Tibial nerve (tissue), 4 donors: ENCODE measurements at places on chromosomes 4 and X. TPM values are rescaled to one million over a fixed set of nuclear protein-coding genes. Genes with fewer than 3 reads are reported as not detected.

DNA sequence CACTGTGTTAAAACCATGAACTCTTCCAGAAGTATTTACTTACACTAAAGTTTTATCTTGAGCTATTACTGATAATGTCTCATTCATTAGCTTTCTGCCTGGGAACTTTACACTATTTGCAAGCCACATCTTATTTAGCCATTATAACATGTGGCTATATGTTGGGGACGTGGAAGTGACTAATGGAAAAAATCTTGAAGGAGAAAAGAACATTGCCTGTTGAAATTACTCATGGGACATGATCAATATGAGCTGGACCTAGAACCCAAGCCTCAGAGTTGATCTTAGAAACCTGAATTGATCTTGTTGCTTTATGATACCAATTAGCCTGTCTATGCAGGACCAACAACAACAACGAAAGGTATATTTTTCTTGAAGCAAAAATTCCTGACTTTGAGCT, 22.5 kb upstream of the ARHGAP6 start:
- no peaks in the 10 kb centered on the region for H3K4me1 ChIP-seq
- H3K36me3 ChIP-seq, result no peaks in the 10 kb centered on the region
- no peak for DNase-seq
- no peaks in the 10 kb centered on the region for H3K27me3 ChIP-seq
- no peak overlapping the region for H3K4me3 ChIP-seq

GRCh38 chrX:46715530-46715929, 43.4 kb downstream of the SLC9A7 start:
- H3K27me3 ChIP-seq, result no peaks in the 10 kb centered on the region
- no peak overlapping the region for H3K27ac ChIP-seq
- H3K4me1 ChIP-seq, result no peaks in the 10 kb centered on the region
- no peak for DNase-seq

- H3K4me3 ChIP-seq, result no peak overlapping the region
- H3K36me3 ChIP-seq, result no peaks in the 10 kb centered on the region
- no peak overlapping the region for H3K27ac ChIP-seq
- no peak for DNase-seq
- H3K27me3 ChIP-seq, result no peaks in the 10 kb centered on the region
These were observed 127.9 kb downstream of the SHROOM3 start for GRCh38 chr4:76562836-76563453.

DNA sequence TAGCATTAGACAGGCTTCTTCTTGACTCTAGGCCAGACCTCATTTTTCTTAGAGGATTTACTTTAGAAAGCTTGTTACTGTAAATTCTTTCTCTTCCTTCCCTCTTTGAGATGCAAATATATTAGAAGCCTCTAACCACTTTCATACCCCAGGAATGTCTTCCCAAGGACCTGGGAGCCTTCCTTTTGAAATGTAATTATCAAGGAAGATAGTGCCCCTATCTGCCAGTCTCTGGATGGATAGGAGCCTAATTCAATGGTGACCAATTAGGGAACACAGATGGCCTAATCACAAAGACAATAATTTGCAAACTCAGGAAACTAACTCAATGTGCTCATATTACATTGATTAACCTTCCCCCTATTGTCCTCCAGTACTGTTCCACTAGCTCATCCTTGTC, 145.6 kb upstream of the DCAF8L1 start:
- no peak overlapping the region for H3K4me3 ChIP-seq
- peaks cover 3% of the 10 kb centered on the region for H3K27me3 ChIP-seq
- no peaks in the 10 kb centered on the region for H3K36me3 ChIP-seq
- DNase-seq, result no peak
- no peaks in the 10 kb centered on the region for H3K4me1 ChIP-seq
- H3K27ac ChIP-seq, result no peak overlapping the region

DNA sequence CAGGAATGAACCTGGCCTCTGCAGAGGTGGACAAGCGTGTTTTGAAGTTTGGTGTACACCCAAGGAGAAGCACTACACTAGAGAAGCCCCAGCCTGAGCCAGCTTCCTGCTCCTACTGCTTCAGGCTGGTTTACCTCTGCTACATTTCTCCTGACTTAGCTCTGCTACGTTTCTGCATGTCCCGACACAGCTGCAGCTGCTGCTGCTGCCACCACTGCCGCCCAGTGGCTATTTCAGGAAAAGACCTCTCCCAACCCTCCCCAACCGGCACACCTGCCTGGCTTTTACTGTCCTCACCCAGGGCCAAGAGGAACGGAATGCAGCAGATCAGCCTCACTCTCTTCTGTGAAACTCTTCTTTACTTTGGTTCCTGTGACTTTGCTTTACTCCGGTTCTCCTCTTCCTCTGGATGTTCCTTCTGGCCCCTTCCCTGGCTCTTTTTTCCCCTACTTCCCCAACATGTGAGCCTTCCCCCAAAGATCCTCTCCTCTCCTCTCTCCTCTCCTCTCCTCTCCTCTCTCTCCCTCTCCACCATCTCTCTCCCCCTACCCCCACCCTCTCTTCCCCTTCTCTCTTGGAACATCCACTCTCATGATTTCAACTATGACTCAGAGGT, 3.1 kb upstream of the P2RY4 start:
- no peaks in the 10 kb centered on the region for H3K36me3 ChIP-seq
- no peak overlapping the region for H3K4me3 ChIP-seq
- no peak overlapping the region for H3K27ac ChIP-seq
- no peaks in the 10 kb centered on the region for H3K4me1 ChIP-seq
- no peak for DNase-seq
- no peaks in the 10 kb centered on the region for H3K27me3 ChIP-seq

- no peaks in the 10 kb centered on the region for H3K36me3 ChIP-seq
- no peak overlapping the region for H3K4me3 ChIP-seq
- no peaks in the 10 kb centered on the region for H3K27me3 ChIP-seq
- no peaks in the 10 kb centered on the region for H3K4me1 ChIP-seq
- H3K27ac ChIP-seq, result no peak overlapping the region
These were observed 9.5 kb upstream of the ANKRD50 start for GRCh38 chr4:124722071-124722470.

DNA sequence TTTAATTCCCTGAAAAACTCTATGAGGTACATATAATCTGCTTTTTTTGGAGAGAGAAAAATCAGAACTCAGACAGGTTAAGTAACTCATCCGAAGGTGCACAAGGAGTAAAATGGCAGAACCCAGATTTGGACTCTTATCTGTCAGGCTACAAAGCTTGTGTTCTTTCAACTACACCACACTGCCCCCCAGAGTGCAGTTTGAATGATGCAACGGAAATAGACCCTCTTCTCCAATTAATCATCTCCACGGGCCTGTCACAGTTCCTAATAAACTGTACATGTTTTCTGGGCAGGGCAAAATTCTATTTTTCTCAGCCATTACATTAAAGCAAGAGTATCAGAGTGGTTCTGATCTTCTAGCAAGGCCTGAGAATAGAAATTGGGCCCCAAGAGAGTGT, 35.3 kb upstream of the DCX start:
- H3K4me1 ChIP-seq, result no peaks in the 10 kb centered on the region
- DNase-seq, result no peak
- H3K36me3 ChIP-seq, result no peaks in the 10 kb centered on the region
- no peak overlapping the region for H3K4me3 ChIP-seq
- H3K27me3 ChIP-seq, result peaks cover 8% of the 10 kb centered on the region

DNA sequence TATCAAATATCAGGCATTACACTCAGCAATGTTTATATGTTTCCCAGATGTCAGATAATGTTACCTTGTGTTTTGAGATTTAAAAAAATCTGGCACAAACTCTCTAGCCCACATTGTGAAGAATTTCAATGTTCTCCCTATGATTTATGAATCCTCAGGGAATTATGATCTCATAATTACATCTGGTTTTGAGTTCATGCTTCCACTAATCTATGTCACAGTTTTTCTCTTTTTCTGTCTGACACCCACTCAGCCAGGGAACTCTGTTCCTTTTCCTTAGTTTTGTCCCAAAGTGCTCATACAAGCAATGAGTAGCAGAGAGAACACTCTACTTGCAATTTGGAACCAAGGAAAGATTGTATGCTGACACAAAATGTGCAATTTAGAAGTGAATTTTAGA, 212.1 kb upstream of the POF1B start:
- DNase-seq, result no peak
- no peaks in the 10 kb centered on the region for H3K36me3 ChIP-seq
- no peaks in the 10 kb centered on the region for H3K27me3 ChIP-seq

GRCh38 chrX:12580548-12580947, 210.7 kb upstream of the PRPS2 start:
- H3K27me3 ChIP-seq, result no peaks in the 10 kb centered on the region
- no peak for DNase-seq
- H3K4me1 ChIP-seq, result no peaks in the 10 kb centered on the region
- H3K4me3 ChIP-seq, result no peak overlapping the region

DNA sequence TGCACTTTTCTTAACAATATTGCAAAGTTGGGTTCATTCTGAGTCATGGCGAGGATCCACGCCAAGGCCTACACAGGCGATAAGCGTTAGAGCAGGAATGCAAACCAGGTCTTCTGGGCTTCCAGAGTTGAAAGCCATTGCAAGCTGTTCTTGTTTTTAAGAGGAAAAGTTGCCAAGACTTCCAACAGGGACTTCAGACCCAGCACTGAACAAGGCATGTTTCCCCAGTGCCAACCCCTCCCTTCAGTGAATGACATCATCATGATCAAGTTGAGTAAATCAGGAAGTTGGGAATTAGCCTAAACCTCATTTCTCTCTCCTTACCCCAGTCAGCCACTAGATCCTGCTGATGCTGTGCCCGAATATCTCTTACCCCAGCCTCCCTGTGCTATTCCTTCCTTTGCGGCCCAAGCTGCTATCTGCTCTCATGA, 355.1 kb downstream of the HS3ST1 start:
- no peaks in the 10 kb centered on the region for H3K27me3 ChIP-seq
- DNase-seq, result peak; percentile 47
- no peaks in the 10 kb centered on the region for H3K4me1 ChIP-seq
- no peaks in the 10 kb centered on the region for H3K36me3 ChIP-seq

DNA sequence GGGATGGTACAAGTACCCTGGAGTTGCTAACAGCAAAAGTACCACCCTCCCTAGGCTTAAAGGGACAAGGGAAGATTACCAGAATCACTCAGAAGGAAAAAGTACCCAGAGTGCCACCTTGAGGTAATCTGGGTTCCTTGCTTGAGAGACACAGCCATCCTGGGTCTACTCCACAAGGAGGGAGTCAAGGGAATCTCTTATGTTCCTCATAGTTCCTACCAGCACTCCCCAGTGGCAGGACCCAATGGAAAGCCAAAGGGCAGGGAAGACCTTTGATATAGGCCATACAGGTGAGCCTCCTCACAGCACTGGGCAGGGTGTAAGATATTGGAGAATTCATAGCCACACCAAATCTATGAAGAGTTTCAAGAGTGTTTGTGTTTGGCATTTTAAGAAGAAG, 5.7 kb downstream of the IL2 start:
- H3K4me3 ChIP-seq, result no peak overlapping the region
- H3K36me3 ChIP-seq, result no peaks in the 10 kb centered on the region
- no peak overlapping the region for H3K27ac ChIP-seq
- no peaks in the 10 kb centered on the region for H3K4me1 ChIP-seq
- H3K27me3 ChIP-seq, result no peaks in the 10 kb centered on the region
- DNase-seq, result no peak

- DNase-seq, result no peak
- H3K4me1 ChIP-seq, result no peaks in the 10 kb centered on the region
- no peak overlapping the region for H3K27ac ChIP-seq
- no peak overlapping the region for H3K4me3 ChIP-seq
- no peaks in the 10 kb centered on the region for H3K27me3 ChIP-seq
These were observed 119.9 kb upstream of the POF1B start for GRCh38 chrX:85499400-85499799.

DNA sequence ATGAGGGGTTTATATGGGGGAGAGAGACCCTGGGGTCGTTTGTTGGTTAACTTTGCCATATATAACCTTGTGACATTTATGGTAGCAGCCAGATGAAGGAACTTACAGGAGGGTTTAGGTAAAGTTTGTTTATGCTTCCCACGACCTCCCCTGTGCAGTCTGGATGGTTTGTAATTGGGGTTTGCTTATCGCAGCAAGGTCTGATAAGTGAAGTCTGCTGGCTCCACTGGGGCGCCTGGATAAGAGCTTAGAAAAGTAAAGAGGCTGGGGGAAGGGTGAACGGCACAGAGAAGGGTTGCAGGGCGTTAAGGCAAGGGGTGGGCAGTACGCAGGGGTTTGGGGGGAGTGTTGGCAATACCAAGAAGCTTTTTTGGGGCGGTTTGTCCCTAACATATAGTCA, 98.7 kb downstream of the KDM6A start:
- H3K27ac ChIP-seq, result no peak overlapping the region
- DNase-seq, result no peak
- no peaks in the 10 kb centered on the region for H3K4me1 ChIP-seq
- no peak overlapping the region for H3K4me3 ChIP-seq

DNA sequence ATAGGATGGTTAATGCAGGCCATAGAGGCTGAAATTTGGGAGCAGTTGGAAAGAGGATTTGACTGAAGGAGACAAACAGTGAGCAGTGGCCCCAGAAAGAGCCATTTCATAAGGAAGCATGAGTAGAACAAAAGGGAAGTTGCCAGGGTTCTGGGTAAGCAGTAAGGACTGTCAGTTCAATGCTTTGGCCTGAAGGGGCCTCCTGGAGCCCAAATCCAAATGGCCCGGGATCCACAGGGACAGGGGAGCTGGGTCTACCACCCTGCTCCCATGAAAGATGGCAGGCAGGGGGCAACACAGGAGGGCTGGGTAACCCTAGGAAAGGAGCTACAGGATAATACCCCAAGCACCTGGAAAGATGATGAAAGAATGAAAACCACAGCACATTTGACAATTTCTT, 4.1 kb upstream of the INTS6L start:
- no peak overlapping the region for H3K27ac ChIP-seq
- no peaks in the 10 kb centered on the region for H3K4me1 ChIP-seq
- no peaks in the 10 kb centered on the region for H3K36me3 ChIP-seq
- H3K27me3 ChIP-seq, result no peaks in the 10 kb centered on the region
- no peak for DNase-seq
- H3K4me3 ChIP-seq, result no peak overlapping the region

GRCh38 chrX:132442691-132443090, 46.1 kb downstream of the MBNL3 start:
- no peaks in the 10 kb centered on the region for H3K36me3 ChIP-seq
- H3K27ac ChIP-seq, result no peak overlapping the region
- peak; percentile 11 for DNase-seq
- H3K27me3 ChIP-seq, result no peaks in the 10 kb centered on the region

- H3K4me1 ChIP-seq, result no peaks in the 10 kb centered on the region
- no peak within 1 kb of the TSS for H3K4me3 ChIP-seq
- no peaks in the 10 kb centered on the region for H3K27me3 ChIP-seq
These were observed at the start of gene GPR101 for GRCh38 chrX:137033774-137034507. TSS of gene GPR101 (minus strand) at chrX:137033995. CDS start at chrX:137031674, 2,321 bp downstream.

- no peaks in the 10 kb centered on the region for H3K36me3 ChIP-seq
- no peak for DNase-seq
- no peaks in the 10 kb centered on the region for H3K4me1 ChIP-seq
- H3K27ac ChIP-seq, result no peak overlapping the region
- no peaks in the 10 kb centered on the region for H3K27me3 ChIP-seq
These were observed 53.7 kb upstream of the MYOZ2 start for GRCh38 chr4:119081943-119082342.

The MAGEB2 gene
- not detected for total RNA-seq

The ADH1B gene
- total RNA-seq, result 1,271 TPM

The GBA3 gene
- not detected for total RNA-seq

The PRDM8 gene
- 3.5 TPM for total RNA-seq

The DCK gene
- total RNA-seq, result 16.3 TPM

The RGN gene
- 0.60 TPM for total RNA-seq

The GABRG1 gene
- 0.59 TPM for total RNA-seq

The PHOX2B gene
- total RNA-seq, result not detected
